Nucleus accumbens (tissue), 56 donors: ENCODE measurements at places on chromosomes 4 and X.

DNA sequence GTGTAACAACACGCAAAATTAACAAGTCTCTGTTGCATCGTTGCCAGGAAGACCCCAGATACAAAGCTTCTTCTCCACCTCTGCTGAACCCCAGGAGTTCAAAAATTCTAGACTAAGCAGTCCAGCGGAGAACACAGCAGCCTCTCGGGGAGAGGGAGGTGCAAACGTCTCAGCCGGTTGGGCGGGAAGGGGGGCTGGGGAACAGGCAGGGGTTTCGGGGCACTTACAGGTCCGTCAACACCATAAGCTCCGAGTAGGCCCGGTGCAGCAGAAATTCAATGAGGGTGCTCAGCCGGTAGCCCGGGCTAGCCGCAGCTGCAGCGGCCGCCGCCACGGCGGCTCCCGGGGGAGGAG, 394 bp downstream of the MED14 start:
- DNase-seq, result no peak

DNA sequence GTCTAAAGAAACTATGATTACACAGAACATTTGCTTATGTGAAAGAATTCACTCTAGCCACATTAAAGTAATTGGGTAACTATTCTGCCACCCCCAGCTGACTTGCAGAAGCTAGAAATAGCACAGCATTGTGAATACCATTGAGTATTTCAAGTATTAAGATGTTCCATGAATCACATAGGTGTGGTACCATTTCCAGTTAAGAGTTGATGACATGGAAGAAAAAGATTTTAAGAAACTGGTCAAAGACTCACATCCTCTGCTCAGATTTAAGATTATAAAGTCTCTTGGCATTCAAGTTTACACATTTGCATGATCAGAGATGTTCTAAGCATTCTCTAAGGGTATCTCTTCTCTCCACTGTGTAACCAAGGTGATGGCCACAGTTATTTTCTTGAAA, 287.5 kb downstream of the CAMK2D start:
- no peak for DNase-seq

- no peak for DNase-seq
Measured at GRCh38 chr4:41405464-41406112, 132.4 kb upstream of the LIMCH1 start.

DNA sequence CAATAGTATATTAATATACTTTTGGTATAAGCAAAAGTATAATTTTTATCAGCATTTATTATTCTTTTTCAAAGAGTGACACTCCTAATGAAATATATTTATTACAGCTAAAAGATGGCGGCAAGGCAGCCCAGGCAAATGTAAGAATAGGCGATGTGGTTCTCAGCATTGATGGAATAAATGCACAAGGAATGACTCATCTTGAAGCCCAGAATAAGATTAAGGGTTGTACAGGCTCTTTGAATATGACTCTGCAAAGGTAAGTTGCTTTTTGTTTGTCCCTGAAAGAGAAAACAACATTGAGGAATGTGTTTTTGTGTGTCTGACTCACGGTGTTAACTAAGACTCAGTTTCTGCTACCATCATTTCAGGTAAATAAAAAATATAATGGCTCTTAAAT, 71.9 kb downstream of the PDLIM5 start:
- DNase-seq, result no peak

- DNase-seq, result no peak
Measured at GRCh38 chrX:100677611-100678181, 33.7 kb downstream of the SRPX2 start.

DNA sequence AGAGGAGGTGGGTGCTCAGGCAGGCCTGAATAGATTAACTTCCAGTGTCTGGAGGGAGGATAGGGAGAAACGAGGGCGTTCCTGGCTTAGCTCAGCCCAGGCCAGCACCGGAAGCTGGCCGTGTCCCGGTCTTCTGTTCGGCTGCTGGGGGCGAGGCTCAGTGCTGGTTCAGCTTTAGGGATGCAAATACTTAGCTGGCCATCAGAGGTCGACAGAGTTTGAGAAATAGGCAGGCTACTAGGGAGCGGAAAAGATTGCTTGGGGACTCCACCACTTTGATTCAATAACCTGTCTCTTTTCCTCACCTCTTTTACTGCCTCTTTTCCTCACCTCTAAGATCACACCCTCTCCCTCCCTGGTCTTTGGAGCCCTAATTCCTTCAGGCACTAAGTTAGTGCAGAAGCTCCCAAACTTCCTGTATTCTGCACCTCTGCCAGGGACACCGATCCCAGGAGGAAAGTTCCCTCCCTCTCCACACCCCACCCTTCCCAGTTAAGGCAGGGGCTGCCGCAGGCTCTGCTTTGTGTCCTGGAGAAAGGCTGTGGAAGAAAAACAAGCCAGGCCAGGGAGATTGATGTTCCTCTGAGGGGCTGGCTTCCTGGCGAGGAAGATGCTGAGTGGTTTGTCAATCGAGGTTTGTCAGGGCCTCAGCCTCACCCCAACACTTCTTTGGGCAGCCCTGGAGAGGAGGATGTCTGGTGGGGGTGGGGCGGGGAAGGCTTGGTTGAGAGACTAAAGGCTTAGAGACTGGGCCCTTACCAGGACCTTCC, 6.0 kb upstream of the EFNB1 start:
- DNase-seq, result no peak

- no peak for DNase-seq
Measured at GRCh38 chrX:27890611-27891010, 82.8 kb downstream of the MAGEB10 start.

- DNase-seq, result no peak
Measured at GRCh38 chrX:23845351-23845817, 62.4 kb downstream of the APOO start.

DNA sequence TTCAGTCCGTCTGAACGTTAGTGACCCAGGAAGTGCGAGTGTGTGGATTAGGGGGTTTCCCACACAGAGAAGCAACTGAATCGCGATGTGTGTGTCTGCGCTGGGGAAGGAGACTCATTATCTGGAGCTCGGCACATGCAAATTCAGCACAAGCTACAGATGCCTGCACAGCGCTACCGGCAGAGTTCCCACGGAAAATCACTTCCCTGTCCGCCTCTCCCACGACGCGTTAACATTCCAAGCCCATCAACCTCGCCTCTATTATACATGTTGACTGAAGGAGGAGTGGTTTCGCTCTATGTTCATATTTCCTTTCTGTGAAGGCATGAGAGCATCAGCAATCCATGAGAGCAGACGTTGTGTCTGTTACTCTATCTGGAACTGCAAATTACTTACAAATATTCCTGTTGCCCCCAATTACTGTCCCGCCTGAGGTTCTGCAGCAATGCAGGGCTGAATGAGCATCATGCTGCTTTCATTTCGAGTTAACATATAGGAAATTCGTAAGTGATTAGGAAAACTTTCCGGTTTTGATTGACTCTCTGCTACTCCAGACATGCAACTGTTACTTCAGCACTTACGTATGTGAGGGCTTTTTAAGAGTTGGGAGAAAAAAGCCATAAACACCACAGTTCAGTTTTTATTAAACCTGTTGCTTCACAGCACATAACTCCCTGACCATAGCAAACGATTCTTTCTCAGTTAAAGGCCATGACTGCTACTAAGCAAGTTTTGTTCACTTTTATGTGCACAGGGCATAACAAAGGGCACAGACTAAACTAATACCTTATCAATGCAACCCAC, 15.0 kb upstream of the MTNR1A start:
- DNase-seq, result no peak

DNA sequence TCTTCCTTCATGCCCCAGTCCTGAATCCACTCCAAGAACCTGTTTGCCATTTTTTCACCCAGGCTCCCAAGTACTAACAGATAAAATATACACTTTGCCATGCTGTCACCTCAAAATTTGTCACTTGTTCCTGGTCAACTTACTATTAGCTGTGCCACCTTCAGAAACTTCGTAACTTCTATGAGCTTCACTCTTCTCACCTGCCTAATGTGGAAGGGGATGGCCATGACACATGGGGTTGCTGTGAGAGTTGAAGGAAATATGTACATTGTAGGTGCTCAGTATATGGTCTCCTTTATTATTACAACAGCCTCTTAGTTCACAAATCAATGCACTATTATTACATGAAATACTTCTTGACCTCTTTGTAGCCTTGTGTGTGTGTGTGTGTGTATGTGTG, 10.4 kb downstream of the TMSB4X start:
- no peak for DNase-seq

GRCh38 chrX:3582451-3582850, 131.0 kb downstream of the PRKX start:
- no peak for DNase-seq

DNA sequence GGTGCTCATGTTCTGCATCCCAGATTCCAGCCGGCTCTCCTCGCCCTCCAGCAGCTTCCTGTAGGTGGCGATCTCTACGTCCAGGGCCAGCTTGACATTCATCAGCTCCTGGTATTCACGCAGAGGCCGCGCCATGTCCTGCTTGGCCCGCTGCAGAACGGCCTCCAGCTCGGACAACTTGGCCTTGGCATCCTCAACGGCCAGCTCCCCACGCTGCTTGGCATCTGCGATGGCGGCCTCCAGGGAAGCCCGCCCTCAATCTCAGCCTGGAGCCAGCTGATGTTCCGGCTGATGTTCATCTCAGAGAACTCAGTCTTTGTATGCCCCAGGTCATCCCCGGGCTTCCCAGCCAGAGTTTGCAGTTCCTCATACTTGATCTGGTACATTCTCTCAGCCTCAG, 431.8 kb upstream of the DIPK2B start:
- no peak for DNase-seq

DNA sequence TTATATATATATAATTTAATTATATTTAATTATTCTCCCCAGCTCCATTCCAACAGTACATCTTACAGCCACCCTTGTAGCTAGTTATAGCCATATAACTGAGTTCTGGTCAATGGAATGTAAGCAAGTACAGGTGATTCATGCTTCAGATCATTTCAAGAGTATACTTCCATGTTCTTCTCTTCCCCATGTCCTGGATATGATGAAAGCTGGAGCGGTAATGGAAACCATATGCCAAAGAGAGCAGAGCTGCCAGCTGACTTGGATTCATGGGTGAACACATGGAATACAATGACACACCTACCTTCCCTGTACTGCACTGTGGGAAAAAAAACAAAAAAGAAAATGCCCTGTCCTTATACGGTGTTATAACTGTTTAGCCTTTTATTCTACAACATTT, 17.5 kb upstream of the CORIN start:
- no peak for DNase-seq

- DNase-seq, result no peak
Measured at GRCh38 chr4:53854991-53855568, 209.3 kb downstream of the CHIC2 start.

DNA sequence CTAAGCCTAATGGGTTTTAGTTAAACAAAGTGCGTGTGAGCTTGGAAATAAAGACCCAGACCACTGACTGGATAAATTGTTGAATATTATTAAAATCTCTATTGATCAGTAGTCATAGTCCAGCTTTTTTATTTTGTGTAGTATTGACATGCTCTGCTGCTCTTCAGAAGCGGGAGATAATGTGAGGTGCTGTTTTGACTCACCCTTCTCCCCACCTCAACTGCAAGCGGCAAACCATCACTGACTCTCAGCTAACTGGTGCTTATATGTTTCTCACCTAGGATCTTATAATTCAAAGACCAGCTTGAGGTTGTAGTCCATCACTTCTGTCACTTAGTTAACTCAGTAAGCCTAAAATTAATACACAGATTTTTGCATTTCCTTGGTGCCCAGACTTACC, 72.2 kb downstream of the COMMD8 start:
- DNase-seq, result no peak

DNA sequence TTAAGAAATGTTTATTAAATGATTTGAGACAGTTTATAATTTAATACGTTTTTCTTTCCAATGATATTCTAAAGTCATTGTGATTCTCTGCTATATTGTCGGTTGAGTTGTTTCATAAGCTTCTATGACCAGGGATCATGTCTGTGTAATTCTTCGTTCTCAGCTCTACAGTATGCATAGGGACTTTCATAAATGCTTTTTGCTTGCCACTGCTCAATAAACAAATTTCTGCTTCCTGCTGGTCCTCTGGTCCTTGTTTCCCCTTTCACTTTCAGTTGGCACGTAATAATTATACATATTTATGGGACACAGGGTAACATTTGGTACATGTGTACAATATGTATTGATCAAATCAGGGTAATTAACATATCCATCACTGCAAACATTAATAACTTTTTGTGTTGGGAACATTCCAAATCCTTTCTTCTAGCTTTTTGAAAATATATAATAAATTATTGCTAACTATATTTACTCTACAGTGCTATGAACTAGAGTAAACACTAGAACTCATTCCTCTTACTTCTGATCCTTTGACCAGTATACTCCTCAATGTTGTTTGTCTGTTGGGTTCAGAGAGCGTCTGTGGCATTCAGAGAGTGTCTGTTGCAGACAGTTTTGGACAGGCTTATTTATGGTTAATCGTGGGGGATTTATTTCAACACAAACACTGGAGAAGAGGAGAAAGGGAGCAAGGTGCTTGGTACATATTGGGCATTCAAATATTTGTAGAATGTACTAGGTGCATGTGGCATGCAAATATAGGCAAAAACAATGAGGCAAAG, 68.3 kb upstream of the SPANXB1 start:
- no peak for DNase-seq

- DNase-seq, result no peak
Measured at GRCh38 chrX:14832151-14832550, 40.7 kb downstream of the FANCB start.

GRCh38 chr4:139177869-139178619, 1.0 kb upstream of the ELF2 start:
- DNase-seq, result peak; percentile 84

DNA sequence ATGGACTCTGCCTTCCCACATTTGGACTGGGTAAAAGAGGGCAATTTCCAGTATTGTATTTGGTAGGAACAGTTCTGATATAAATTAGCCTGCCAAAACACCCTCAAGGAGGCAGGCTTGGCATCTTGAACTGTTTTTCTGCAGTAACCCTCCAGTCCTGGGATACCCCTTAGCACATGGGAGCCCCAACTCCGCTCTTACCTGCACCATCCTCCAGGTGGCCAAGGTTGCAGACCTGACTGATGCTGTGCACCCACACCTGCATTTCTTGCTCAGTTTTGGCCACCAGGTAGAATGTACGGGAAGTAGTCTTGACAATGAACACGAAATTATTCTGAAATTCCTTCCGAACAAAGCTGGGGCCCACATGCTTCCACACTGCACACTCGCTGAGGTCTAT, 35.1 kb downstream of the GAB3 start:
- DNase-seq, result no peak

GRCh38 chrX:46792810-46793188, 33.9 kb upstream of the SLC9A7 start:
- no peak for DNase-seq

GRCh38 chrX:39260965-39261364, 459.7 kb downstream of the MID1IP1 start:
- no peak for DNase-seq

DNA sequence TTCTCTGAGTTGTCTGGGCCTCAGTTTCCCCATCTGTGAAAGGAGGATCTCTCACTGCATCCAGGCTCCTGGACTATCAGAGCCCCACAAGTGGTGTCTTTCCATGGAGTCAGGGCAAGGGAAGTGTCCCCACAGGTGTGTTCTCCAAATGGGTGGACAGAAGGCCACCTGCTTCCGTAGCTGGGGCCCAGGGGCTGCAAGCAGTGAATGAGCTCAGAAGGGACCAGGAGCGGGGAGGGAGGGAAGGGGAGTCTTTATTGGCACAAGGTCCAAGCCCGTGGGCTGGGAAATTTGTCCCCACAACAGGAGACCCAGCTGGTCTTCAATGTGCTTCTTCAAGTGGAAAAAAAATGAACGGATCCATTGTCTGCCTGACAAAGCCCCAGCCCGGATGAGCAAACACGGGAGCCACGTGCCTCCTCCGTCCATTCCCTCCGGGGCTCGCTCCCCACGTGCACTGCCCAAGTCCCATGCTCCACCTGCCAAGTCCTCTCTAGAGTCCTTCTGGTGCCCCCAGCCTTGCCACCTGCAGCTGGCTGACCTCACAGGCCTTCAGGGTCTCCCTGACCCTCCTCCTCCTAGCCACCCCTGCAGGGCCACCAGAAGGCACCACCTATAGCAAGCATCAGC, 72.0 kb downstream of the JAKMIP1 start:
- no peak for DNase-seq
